ENCODE measurements at places on chromosomes 5 and 9. TPM values are rescaled to one million over a fixed set of nuclear protein-coding genes. Genes with fewer than 3 reads are reported as not detected.

The ABLIM3 gene
- 206 TPM for total RNA-seq

The CCDC152 gene
- total RNA-seq = not detected

The CNTNAP3B gene
- 8.2 TPM for total RNA-seq

The HEXB gene
- total RNA-seq = 82.8 TPM

The PTCD2 gene
- 20.3 TPM for total RNA-seq

The SYK gene
- 6.7 TPM for total RNA-seq

The SPINK5 gene
- 3.1 TPM for total RNA-seq

The ADGRV1 gene
- total RNA-seq = not detected

The FOXD4L3 gene
- 0.96 TPM for total RNA-seq

The COL15A1 gene
- total RNA-seq = not detected

The FOXD4L6 gene
- 0.69 TPM for total RNA-seq

The FAM240B gene
- not detected for total RNA-seq

The PCDHB13 gene
- total RNA-seq = 4.7 TPM

The PTGS1 gene
- 0.70 TPM for total RNA-seq

The BSPRY gene
- total RNA-seq = 0.17 TPM

The SHOC1 gene
- total RNA-seq = 0.09 TPM

The NR2F1-AS1 gene
- 3.2 TPM for total RNA-seq

All from MCF 10A (cell line).